SK-N-DZ (cell line): ENCODE measurements at places on chromosomes 1 and 21.
A peak's percentile ranks its signal among the peaks of the same experiment; 100 is the strongest.

DNA sequence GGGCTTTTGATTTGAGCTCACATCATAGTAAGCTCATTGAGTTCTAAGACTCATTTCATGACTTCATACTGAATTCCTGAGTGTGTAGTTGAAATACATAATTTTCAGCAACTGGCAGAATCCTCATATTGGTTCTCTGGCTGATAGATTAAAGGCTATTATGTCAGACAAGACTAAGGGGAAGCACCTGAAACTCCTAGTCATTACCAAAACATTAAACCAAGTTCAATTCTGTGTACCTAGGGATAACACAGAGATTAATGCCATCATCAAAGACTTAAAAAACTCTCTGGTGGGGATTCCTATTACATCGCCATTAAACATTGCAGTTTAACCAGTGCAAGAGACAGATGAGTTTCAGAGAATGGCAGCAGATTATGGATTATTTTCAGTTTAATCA lies 339.1 kb downstream of the PTPRC start:
- no peak for DNase-seq

DNA sequence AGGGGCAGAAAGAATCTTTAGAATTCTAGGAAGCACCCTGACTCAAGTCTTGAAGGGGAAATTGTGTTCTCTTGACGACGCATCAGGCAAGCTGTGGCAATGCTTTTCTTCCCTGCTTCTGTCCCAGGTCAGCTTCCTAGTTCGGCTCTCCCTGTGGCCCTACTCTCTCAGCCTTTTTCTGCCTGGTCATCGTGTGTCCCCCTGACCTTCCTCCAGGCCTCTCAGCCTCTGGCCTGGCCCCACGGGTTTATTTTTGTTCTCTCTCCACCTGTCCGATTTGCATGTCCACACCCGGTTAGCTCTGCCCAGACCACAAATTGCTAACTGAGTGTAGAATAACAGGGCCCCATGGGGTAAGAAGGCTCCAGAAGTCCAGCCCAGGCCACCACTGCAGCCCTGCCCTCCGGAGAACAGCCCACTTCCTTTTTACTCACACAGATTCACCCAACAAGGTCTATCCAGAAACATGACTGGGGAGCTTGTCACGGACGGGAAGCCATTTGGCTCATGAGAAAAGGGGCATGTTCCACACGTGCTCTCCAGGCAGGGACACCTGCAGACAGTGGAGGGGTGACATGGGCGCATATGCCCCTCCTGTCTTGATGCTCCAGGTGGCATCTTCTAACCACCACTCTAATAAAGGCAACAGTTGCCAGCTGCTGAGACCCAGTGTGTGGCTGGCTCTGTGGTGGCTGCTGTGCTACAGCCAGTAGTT lies 9.8 kb downstream of the KCNN3 start:
- no peak for DNase-seq

- DNase-seq = no peak
Observed at GRCh38 chr1:152917794-152918193, 9.4 kb downstream of the IVL start.

DNA sequence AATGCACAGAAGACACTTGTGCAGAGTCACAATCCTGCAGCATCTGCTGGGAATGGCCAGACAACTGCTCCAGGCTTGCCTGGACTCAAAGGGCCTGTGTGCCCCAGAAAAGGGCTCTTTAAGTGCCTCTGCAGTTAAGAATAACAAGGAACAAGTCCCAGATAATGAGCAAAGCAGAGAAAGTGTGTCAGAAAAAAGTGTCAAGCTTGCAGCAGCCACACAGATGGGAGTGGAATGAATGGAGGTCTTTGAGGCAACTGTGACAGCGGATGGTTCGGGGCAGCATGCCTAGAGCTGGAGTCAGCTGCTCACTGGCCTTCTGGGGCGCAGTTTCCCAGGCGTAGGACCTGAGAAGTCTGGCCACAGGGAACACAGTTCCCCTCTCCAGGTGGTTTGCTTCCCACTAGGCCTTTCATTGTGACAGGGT lies 5.1 kb downstream of the PARP1 start:
- DNase-seq = no peak

GRCh38 chr1:150512846-150513245 lies 2.7 kb upstream of the FALEC start:
- no peak for DNase-seq

DNA sequence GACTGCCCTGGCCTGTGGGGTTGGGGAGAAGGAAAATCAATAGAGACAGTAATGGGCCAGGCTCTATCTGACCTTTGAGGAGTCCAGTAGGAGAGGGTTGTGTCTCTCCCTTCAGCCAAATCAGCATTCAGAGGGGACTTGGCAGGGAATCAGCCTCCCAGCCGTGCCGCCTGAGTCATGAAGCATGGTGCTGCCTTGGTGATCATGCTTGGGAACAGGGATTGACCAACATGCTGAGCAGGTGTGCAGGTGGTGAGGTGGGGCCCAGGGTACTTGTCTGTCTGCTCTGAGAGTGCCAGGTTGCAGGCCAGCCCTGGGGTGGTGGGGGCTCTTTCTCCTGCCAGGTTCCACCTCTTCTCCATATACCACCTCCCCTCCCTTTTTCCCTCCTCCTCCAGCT lies 58.9 kb upstream of the TLR5 start:
- DNase-seq = no peak

GRCh38 chr1:89620664-89621063 lies 12.3 kb upstream of the LRRC8C start:
- DNase-seq = no peak

DNA sequence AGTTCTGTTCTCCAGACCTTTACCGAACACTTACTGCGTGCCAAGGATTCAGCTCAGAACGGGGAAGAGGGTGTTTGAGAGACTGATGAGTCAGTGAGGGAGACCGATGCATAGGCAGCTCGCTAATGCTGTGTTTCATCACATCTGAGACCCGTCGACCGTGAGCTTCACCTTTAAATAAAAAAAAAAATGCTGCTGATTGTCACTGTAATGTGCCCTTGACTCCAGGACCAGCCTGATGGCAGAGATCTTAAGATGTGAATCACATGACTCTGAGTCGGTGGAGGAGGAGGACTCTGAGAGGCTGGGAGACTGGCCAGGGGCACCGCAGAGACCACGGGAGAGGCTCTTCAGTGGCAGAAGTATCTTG lies 28.8 kb downstream of the SPSB1 start:
- DNase-seq = peak; percentile 1

DNA sequence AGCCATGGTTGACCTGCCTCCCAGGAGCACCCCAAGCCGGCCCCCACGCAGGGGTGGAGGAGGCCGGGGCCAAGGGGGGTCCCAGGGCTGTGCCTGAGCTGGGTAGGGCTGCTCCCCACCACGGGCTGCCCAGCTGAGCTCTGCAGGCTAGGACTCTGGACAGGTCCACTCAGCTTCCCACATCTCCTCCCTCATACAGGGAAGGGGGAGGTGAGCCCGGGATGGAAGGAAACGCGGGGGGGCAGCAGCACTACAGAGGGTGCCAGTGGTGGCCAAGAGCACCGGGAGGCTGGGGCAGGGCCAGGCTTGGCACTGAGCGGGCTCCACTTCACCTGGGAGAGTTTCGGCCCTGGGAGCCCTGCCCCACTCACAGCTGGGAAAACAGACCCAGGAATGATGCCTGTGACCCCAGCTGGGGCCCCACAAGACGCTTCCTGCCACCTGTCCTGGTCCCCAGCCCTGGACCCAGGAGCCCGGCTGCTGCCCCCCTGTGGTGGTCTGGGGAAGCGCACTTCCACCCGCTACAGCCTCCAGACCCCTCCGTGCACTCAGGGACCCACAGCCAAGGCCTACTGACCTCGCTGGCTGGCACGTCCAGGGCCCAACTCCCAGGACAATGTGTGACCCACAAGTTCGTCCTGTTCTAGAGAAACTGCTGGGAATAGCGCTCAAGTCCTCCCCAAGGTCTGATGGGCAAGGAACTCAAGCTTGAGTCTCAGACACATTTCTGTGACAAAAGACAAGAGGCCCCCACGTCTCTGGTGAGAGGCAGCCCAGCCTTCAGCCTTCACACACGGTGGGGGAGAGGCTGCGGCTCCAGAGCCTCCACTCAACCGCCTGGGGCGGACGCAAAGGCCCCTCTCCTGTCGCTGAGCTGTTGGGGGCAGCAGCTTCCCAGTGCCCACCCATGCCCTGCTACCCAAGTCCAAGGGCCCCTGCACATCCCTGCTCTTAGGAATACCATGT lies 3.0 kb downstream of the AURKAIP1 start:
- DNase-seq = peak; percentile 50
